Caki2 (cell line): ENCODE measurements at places on chromosomes 4 and X. TPM values are rescaled to one million over a fixed set of nuclear protein-coding genes. Genes with fewer than 3 reads are reported as not detected.

GRCh38 chr4:123904882-123905281 lies 508.3 kb downstream of the SPRY1 start:
- no peak for DNase-seq

DNA sequence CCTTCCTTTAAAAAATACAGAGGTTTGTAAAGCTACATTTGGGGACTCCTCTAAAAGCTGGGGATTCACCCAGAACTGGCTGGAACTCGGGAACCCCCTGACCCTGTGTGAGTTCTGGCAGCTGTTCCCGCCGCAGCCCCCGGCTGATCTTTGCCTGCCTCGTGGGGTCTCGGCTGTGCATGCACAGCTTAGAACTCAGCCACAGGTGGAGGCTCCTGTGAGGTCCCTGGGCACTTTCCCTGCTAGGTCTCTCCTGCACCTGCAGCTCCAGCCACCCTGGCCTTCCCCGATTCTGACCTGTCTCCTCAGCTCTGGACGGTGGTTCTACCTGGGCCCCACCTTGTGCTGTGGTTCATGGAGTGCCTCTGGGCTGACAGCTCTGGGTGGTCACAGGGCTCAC lies 48.6 kb upstream of the HGFAC start:
- no peak for DNase-seq

The NLGN4X gene
- 12.5 and 36.6 TPM in 2 replicates for total RNA-seq

GRCh38 chr4:123652476-123652875 lies 255.9 kb downstream of the SPRY1 start:
- no peak for DNase-seq

- DNase-seq = no peak
Measured at GRCh38 chr4:151169223-151169622, 69.8 kb downstream of the RPS3A start.

The CENPVL2 gene
- total RNA-seq = not detected in 2 replicates

The BMX gene
- 0.71 TPM in 1 of 2 replicates, not detected in the other for total RNA-seq

DNA sequence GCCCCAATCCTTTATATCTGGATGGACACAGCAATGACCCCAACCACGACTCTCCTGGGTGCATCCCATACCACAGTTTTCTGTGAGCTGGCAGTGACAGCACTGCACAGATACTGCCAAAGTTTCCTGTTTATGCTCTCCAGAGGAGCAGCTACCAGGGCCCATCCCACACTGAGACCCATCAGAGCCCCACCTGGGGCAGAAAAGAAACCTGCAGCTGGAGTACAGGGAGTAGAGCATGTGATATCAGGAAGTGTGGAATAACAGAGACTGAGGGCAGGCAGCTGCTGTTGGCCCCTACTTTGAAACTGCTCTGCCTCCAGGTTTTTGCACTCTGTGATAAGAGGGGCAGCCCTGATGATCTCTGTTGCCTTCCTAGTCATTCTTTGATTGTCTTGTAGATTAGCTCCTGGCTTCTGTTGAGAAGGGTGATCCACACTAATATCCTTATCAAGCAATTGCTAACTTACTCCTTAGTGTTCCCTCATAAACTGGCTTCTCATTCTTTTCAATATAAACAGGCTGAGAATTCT lies 526.3 kb upstream of the TECRL start:
- DNase-seq = no peak

The CNKSR2 gene
- not detected in 2 replicates for total RNA-seq

GRCh38 chr4:89301003-89301402 lies 6.6 kb downstream of the GPRIN3 start:
- DNase-seq = no peak

DNA sequence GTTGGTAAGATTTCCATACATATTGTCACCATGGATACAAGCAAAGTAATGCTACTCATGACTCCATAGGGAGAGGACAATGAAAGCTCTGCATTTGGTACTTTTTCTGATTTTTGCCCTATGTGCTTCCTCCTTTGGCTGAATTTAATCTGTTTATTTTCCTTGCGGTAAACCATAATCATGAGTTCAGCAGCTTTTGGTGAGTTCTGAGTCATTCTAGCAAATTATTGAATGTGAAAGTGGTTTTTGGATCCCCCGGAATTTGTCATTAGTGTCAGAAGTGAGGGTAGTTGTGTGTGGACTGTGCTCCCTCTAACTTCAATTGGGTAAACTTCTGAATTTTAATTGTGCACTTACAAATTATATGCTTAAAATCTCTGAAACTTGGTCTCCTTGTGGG lies 170.3 kb downstream of the MOSPD2 start:
- DNase-seq = peak; percentile 70

DNA sequence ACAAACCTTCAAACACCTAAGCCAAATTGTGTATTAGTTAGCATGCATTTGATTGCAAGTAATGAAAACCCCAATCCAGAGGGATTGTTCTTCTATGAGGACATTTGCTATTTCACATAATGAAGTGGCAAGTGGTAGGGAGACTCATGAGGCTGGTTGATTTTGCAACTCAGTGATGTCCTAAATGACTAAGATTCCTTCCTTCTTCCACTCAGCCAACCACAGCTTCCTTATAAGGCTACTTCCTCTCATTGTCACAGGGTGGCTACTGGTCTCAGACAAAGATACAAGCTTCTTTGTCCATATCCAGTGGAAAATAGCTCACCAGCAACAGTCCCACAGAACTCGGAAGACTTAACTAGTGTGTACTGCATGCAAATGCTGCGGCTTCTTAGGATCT lies 5.3 kb upstream of the OTC start:
- no peak for DNase-seq

- DNase-seq = peak; percentile 51
Measured at GRCh38 chrX:43958529-43958928, 14.7 kb downstream of the NDP start.

DNA sequence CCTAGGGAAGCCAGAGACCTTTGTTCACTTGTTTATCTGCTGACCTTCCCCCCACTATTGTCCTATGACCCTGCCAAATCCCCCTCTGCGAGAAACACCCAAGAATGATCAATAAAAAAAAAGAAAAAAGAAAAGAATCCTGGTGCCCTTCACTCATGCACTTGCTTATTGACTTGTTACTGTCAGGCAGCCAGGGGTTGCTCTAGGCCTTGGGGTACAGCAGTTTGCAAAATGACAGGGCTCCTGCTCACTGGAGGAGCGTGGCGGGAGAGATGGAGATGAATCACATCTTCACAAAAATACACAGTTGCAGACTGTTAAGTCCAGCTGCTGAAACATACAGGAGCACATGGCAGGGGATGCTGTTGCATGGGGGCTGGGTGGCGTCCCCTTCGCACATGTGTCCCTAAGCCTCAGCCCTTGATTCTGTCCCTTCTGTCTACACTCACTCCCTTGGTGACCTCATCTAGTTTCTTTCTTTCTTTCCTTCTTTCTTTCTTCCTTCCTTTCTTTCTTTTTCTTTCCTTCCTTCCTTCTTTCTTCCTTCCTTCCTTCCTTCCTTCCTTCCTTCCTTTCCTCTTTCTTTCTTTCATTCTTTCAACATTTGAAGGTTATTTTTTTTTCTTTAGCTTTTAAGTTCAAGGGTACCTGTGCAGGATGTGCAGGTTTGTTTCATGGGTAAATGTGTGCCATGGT lies 16.9 kb upstream of the TMEM271 start:
- DNase-seq = no peak
